ENCODE measurements at places on chromosomes 13 and 19.

DNA sequence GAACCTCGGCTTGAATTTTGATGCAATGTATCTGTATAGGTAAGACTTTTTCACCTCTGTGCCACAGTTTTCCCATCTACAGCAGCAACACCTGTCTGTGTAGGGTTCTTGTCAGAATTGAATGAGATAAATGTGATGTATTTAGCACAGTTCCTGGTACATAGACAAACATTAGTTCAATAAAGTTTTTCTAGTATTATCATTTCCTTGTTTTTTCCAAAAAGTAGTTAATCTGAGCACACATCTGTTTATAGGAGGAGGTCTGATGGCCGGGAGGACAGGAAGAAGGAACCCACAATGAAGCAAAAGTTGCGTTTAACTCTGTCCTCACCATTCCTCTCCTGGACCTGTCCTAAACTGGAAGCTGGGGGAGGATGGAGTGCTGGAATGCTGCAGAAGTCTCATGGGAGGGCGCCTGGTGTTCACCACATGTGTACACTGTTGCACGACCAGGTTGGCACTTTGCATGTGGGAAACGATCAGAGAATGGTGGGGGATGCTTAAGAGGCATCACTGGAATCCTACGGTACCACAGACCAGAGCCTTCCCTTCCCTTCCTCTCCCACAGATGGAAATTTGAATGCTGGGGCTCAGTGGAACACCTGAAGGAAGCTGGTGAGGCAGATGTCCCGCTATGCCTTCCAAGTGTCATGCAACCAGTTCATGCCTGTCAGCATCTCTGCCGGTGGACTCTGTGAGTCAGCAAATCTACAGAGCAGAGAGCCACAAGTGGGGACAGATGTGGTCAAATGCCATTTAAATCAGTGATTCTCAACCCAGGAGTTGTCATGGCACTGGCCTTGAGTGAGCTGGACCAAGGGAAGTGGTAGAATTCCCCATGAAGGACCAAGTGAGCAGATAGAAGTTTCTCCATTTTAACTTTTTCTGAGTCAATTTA lies 315.6 kb downstream of the DLEU7 start:
- no peak for DNase-seq

- no peak for DNase-seq
These were observed 284.3 kb downstream of the FOXO1 start for GRCh38 chr13:40381935-40382764.

DNA sequence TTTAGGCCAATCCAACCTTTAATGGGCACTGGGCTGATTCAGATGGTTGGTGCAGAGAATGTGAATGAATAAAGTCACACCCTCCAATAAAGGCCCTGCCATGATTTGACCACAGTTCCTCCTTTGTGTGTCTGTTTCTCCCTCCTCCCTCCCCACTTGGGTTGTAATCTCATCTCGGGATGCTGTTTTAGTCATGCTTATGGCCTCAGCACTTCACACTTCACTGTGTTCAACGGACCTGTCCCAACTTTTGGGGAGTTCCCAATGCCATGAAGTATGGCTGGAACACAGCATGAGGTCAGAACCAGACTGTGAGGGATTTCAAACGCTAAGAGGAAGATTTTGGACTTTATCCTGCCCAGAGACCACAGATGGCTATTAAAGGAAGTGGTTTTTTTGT lies 5.6 kb upstream of the RAB8A start:
- DNase-seq, result no peak

DNA sequence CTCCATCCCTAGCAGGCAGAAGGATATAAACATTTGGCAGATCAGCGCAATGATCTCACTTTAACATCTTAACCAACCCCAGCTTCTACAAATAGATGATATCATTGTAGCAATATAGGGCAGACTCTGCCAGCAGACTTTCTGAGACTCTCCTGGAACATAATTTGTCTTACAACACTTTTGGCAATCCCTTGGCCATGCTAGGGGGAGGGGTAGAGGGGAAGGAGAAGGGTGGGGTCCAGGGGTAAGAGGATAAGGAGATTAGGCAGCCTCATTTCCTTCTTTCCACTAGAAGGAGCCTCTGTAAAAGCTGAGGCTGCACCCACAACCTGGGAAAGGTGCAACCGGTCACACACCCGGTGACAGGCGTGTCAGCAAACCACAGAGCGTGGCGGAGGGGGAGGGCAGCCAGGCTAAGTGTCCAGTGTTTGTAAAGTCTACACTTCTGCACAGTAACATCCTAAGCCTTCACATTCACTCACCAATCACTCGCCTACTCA lies 8.7 kb upstream of the UBAC2 start:
- DNase-seq, result no peak

- DNase-seq, result no peak
These were observed 44.7 kb upstream of the RANBP3 start for GRCh38 chr19:6022570-6023064.

GRCh38 chr19:29293292-29293691 lies 80.3 kb upstream of the UQCRFS1 start:
- no peak for DNase-seq

- no peak for DNase-seq
These were observed 229.8 kb downstream of the KLF5 start for GRCh38 chr13:73288596-73288995.

GRCh38 chr13:30479154-30479882 lies 13.6 kb upstream of the HMGB1 start:
- DNase-seq, result no peak

DNA sequence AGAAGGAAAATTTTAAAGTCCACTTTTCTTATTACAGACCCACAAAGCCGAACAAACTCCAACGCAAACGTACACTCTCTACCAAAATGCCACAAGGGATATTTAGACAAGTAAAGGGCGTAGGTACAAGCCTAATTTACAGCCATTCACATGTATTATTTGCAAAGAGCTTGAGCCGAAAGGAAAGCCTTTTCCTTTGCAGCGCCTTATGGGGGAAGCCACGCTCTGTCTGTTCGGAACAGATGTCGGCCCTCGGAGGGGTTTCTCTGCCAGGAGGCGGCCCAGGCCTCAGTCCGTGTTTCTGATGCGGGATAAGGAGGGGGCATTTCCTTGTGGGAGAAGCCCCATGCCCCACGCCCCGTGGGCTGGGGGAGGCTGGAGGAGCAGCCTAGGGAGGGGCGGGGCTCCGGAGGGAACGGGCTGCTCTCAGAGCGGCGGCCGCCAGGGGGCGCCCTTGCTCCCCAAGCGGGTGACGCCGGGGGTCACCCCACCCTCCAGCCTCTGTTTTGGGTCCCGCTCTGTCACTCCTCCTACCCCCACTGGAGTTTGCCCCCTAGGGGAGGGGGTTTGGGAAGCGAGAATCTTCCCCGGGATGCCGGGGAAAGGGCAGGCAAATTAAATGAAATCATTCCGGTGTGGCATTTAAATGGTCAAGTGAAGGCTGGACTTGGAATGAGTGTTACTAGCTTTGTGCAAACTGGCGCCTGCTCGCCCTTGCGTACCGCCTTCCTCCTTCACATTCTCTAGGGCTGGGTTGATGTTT lies 2.9 kb downstream of the HTR2A start:
- peak; percentile 67 for DNase-seq

DNA sequence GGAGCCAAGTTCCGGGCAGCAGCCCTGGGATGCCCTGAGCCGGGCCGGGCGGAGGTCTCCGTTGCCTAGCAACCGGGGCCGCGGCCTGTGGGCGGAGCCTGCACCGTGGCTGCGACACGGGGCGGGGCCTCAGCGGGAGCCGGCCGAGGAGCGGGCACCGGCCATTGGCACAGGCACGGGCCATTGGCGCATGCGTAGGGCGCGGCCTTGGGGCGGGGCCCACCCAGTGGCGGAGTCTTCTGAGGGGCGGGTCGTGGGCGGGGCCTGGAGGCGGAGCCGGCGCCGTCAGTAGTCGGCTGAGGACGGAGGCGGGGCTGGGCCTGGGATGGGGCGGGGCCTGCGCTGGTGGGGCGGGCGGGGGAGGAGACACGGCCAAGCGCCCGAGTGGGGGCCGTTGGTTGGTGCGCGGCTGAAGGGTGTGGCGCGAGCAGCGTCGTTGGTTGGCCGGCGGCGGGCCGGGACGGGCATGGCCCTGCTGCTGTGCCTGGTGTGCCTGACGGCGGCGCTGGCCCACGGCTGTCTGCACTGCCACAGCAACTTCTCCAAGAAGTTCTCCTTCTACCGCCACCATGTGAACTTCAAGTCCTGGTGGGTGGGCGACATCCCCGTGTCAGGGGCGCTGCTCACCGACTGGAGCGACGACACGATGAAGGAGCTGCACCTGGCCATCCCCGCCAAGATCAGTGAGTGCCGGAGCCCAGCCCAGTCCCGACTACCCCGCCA lies at the start of gene IZUMO4:
Gene IZUMO4 (plus strand): TSS at position 436 of the 723 bp plus-strand sequence. CDS start 31 bp downstream, at position 467.
- peak; percentile 100 for DNase-seq

- DNase-seq, result no peak
These were observed 724.9 kb upstream of the MIR17HG start for GRCh38 chr13:90622541-90622940.

DNA sequence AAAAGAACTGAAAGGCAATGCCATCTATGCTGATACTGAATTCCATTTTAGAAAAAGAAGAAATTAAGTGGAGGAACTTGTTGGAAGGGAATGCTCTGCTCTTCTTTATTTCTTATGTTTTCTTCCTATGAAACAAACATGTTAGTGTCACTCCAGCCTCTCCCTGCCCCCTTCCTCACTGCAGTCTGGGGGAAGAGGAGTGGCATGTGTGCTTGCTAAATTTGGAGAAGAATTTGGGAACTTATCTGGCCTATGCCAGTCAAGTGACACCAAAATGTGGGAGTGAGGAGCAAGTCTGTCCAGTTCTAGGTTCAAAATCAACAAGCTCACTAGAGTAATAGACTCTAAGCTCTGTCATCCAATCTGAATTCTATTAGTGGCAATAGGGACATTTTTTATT lies 214.6 kb downstream of the RBM26 start:
- DNase-seq, result no peak

DNA sequence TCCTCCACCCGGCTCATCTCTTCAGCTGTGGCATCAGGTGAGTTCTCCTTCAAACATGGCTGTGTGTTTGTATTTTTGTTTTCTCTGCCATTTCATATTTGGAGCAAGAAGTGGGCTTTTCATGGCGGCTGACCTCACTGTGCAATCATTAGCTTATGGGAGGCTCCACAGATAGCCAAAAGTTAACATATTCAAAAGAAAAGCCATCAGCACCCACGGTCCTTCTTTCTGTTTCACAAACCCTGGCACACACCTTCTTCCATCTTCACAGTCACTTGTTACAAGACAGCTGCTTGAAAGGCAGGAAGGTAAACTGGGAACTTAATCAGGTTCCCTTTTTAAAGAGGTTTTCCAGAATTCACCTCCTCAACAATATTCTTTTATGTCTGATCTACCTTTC lies 69.3 kb upstream of the ATP12A start:
- no peak for DNase-seq

GRCh38 chr19:22783651-22784410 lies at the start of gene ZNF99:
Gene ZNF99 (minus strand): TSS chr19:22784151. CDS start chr19:22784016, 135 bp downstream.
- DNase-seq, result no peak

- DNase-seq, result no peak
These were observed 111.8 kb downstream of the SACS start for GRCh38 chr13:23321535-23322241.

DNA sequence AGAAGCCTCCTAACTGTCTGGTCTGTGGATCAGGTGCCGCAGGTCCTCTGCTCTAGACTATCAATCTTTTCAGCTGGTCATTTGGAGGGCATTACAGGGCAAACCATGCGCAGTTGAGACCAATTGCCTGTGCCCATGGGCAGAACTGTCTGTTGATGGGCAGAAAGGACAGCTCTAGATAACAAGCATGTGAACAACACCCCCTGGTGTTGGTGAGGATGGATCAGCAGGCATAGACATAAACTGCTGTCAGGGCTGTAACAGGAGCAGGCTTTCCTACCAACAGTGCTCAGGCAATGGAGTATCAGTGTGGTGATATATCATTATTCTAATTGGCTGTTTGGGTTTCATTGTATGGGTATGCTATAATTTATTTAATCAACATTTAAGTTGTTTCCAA lies 104.7 kb upstream of the KL start:
- peak; percentile 58 for DNase-seq

GRCh38 chr13:37390735-37391134 lies 207.8 kb downstream of the POSTN start:
- DNase-seq, result no peak

DNA sequence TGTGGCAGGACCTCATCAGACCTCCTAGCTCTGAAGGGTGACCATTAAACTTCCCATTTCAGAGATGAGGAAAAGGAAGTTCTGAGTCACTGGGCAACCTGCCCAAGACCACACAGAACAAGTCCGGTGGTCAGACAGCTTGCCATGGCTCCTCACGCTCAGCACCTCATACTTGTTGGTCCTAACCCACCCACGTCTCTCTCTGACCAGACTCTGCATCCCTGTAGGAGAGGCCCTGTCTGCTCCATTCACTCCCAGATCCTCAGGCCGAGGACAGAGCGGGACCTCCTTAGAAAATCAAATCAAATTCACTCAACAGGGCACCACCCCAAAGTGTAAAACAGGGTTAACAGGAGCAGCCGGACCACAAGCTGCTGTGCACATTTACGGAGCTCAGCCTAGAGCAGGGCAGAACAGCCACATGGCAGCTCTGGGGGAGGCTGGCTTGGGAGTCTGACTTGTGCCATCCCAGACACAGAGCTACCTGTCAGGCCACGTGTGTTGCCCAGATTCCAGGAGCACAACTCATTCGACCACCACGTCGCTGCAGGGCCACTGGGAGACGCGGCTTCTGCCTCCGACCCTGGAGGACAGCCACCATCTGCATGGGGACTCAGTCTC lies 1.7 kb downstream of the MIER2 start:
- no peak for DNase-seq

DNA sequence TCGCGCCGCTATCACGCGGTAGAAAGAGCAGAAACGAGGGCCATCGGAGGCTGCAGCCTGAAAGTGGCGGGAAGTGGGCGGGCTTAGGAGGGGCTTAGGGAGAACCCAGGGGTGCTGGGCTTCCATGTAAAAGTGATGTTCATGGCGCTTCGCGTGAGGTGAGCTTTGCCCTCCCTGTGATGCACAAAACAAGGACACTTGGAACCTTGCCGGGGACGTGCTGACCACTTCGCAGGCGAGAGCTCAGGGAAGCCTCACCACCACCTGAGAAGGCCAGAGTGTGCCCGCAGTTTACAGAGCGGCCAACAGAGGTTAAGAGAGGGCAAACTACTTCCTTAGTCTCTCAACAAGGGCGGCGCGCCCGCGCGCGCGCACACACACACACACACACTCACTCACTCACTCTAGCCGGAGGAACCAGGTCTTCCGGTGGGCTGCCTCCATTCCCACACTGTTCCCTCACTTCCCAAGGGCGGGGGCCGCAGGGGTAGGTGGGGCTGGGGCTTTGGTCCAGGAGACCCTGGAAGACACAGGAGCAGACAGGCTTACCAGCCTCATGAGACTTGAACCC lies 651 bp downstream of the GAPDHS start:
- DNase-seq, result peak; percentile 73

- DNase-seq, result no peak
These were observed 27.6 kb upstream of the ATXN8OS start for GRCh38 chr13:70080012-70080411.

- no peak for DNase-seq
These were observed 150.5 kb upstream of the MIR17HG start for GRCh38 chr13:91196958-91197357.

DNA sequence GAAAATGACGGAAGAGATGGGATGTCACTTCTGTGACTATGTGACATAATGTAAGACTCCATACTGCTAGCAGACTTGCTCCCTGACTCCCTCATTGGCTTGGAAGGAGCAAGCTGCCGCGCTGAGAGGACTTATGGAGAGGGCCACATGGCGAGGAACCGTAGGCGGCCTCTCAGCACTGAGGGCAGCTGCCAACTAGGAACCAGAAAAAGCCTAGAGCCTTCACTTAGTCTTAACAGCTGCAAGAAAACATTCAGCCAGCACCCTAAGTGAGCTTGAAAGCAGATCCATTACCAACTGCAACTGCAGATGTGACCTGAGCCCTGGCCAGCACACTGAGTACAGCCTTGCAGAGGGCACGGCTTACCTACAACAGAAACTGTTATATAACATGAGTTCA lies 33.9 kb downstream of the USP12 start:
- DNase-seq, result no peak

- DNase-seq, result no peak
These were observed 8.0 kb upstream of the BAX start for GRCh38 chr19:48946463-48947257.

Data from activated naive CD4-positive, alpha-beta T cell treated with anti-CD3 and anti-CD28 coated beads, Interleukin-2, amount 10 ng/mL, durations not matched to agents 7 days and 5 days (primary cell).